ENCODE measurements at places on chromosomes 3 and 15. TPM values are rescaled to one million over a fixed set of nuclear protein-coding genes. Genes with fewer than 3 reads are reported as not detected.

GRCh38 chr3:98003306-98003969 is 31.2 kb upstream of the RIOX2 start:
- no peak for DNase-seq

Gene KNG1
- total RNA-seq = not detected

DNA sequence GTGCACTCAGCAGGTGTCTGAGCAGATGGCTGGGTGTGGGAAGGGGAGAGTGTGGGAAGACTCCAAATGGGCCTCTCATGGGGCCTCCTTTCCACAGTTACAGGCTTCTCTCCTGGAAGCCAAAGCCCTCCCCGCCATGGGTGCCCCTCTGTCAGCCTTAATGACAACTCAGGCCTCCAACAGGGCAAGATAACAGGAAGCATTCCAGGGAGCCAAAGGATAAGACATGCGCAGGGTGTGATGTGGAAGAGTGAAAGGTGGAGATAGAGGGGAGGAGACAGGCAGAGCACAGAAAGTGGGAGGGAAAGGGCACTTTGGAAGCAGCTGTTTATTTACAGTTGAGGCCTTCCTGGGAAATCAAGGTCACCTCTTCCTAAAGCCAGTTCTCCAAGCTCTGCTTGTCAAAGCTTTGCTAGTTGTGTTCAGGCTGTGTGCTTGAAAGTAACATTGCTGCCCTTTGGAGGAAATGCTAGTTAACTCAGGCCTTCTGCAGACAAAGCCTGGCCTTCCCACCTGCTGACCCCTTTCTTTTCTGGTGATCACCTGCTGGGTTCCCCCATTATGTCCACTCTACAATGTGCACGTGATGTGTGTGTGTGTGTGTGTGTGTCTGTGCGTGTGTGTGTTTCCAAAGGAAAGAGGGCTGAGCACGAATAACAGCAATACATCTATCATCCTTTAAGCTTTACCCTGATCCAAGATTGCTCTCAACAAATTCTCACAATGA is 35.2 kb upstream of the SMAD3 start:
- DNase-seq = no peak

DNA sequence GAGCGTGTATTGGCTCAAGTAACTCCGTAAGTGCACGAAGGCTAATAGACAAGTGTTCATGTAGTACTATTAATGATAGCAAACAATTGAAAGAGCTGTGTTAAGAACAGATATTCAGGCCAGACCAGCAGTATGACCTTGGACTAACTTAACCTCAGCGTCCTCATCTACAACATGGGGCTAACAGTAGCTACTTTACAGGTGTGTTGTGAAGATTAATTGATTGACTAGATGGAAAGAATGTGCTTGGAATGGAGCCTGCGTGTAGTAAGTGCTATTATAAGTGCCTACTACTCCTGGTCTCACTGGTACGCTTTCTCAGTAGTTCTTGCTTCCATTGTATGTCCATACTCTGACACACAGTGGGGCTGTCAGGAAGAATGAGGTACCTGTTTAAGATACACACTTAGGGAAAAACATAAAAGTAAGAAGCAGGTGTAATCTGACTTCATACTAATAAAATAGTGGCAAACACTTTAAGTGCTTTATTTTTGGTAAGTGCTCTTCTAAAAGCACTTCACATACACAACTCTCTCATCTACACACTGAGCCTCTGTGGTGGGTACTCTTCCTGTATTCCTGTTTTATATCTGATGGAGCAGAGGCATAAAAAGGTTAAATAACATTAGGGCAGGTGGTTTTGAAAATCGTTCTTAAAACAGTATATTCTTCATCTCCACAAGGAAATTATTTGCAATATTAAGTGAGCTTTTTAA is 24.3 kb upstream of the FBXL22 start:
- no peak for DNase-seq

DNA sequence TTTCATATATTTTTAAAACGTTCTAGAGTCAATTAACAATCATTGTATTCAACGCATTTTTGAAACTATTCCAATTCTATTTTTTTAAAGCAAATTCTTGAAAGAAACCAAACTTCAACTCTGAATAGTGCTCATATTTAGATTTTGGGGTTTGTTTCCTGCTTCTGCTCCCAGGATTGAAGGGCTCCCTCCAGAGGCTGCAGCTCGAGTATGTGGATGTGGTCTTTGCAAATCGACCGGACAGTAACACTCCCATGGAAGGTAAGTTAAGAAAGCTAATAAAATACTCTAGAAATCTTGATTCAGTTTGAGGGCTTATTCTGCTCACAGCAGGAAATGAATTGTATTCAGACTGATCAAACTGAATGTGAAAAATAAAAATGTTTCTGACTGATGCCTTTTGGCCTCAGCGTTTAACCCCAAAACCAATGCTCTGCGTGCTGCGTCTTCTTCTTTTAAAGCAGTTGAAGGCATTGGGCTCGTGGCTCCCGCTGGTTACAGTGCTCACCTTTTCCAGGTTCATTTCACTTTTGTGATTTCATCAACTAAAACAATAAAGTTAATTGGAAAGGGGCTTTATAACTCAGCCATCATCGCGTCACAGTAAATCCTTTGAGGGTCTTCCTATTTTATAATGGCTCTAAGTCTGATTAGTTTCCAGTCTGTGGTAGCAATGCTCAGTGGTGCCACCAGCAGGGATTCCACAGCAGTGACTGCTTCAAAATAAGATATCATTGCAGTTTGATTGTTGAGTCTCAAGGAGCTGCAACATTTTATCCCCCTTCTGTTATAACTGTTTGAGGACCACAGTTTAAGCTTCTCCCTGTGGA is 80.1 kb downstream of the SSR3 start:
- DNase-seq = no peak

Gene SEMA3B
- 24.1 TPM for total RNA-seq

DNA sequence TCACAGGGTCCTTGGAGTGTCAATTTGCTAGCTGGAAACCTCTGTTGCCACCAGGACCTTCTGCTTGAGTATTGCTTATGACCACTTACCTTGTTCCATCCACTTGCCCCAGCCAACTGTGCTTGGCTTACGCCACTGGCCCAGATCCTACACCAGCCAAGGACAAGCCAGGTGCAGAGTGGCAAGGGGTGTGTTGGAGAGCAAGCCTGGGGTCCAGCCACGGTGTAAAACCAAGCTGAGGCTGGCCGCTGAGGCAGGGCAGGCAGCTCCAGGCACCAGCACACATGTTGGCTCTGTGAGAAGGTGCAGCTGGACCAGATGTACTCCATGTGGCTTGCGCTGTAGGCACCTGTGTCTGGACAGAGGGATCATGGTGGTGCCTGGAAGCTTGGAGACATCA is 248.2 kb downstream of the UNC13C start:
- no peak for DNase-seq

Gene CHDH
- 6.6 TPM for total RNA-seq

Gene GOLGA8H
- total RNA-seq = 1.7 TPM

GRCh38 chr3:119279584-119280243 is 14.5 kb upstream of the ARHGAP31 start:
- no peak for DNase-seq

- DNase-seq = no peak
Observed at GRCh38 chr3:4824926-4825325, 154.3 kb upstream of the BHLHE40 start.

Gene CCR5
- total RNA-seq = not detected

DNA sequence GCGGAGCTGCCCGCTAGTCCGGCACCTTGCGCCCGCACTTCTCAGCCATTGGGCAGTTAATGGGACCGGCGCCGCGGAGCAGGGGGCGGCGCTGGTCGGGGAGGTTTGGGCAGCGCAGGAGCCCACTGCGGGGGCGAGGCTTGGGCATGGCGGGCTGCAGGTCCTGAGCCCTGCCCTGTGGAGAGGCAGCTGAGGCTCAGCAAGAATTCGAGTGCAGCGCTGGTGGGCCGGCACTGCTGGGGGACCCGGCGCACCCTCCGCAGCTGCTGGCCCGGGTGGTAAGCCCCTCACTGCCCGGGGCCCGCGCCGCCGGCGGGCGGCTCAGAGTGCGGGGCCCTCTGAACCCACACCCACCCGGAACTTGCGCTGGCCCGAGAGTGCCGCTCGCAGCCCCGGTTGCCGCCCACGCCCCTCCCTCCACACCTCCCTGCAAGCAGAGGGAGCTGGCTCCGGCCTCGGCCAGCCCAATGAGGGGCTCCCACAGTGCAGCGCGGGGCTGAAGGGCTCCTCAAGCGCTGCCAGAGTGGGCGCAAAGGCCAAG is 835.0 kb downstream of the TBL1XR1 start:
- DNase-seq = no peak

All from uterus (tissue), 4 donors.